ENCODE measurements at places on chromosomes 2 and 18.

DNA sequence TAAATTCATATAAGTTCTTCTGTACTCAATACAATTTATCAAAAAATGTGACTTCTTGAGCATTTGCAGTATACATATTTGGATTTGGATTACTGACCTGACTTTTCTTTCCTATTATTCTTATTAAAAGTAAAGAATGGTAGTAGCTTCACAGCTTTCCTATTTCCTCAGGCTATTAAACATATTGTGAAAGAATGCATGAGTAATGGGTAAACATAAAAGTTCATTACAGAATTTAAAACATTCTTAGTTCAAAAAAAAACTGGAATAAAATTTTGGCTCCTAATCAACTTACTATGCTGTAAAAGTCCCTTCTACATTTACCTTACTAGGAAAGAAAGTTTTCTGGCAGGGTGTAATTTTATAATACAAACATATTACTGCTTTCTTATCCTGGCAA lies 27.3 kb upstream of the C2orf66 start:
- no peak for DNase-seq

GRCh38 chr2:26850000-26850431 lies 2.1 kb downstream of the DPYSL5 start:
- no peak for DNase-seq

DNA sequence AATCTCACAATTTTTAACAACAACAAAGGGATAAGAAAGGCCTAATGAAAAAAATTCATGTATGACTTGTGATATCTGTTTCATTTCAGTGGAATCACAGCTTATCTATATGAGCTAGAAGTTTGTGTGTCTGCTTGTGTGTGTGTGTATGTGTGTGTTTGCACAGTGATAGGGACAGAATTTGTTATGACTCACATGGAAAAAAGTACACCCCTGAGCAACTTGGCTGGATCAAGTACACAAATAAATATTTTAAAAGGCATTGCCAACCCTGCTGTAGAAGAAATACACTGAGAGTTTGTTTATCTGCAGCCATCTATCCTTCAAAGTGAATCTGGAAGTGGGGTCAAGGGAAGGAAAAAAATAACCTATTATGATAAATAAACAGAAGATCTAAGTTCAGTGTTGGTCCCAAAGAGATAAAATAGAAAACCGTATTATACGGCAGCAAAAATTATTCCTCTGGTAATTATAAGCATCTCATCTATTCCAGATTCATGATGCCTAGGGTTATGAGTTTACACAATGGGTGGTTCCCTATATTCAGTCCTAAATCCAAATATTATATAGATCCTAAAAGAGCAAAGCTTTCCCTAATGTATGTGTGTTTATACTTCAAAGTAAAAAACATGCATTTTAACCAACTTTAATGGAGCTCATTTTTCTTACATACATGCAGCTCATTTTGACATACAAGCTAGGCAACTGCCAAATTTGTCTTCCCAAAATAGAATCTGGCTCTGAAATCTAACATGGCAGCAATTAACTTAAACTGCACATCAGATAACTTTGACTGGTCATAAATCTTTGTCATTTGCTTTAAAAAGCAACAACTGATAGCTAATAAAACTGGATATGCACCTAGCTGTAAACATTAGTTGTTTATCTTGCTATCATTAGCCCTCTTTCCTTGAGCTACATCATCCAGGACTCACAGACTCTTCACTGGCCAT lies 420.6 kb downstream of the IRS1 start:
- no peak for DNase-seq

GRCh38 chr2:158043181-158043948 lies 58.3 kb upstream of the UPP2 start:
- DNase-seq, result no peak

GRCh38 chr2:59947917-59948541 lies 605.4 kb downstream of the BCL11A start:
- DNase-seq, result no peak

DNA sequence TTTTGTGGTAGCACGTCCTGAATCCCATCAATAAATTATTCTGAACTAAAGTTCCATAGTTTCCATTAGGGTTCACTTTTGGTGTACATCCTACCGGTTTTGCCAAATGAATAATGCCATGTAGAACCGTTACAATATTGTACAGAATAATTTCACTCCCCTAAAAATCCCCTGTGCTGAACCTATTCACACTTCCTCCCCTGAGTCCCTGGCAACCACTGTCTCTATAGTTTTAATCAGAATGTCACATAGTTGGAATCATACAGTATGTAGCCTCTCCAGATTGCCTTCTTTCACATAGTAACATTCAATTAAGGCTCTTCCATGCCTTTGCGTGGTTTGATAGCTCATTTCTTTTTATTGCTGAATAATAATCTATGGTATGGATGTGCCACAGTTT lies 9.6 kb upstream of the CASP8 start:
- no peak for DNase-seq

- DNase-seq, result no peak
These were observed 133.0 kb upstream of the CELF4 start for GRCh38 chr18:37698508-37699040.

GRCh38 chr2:54666131-54666633 lies 57.3 kb upstream of the EML6 start:
- DNase-seq, result no peak

DNA sequence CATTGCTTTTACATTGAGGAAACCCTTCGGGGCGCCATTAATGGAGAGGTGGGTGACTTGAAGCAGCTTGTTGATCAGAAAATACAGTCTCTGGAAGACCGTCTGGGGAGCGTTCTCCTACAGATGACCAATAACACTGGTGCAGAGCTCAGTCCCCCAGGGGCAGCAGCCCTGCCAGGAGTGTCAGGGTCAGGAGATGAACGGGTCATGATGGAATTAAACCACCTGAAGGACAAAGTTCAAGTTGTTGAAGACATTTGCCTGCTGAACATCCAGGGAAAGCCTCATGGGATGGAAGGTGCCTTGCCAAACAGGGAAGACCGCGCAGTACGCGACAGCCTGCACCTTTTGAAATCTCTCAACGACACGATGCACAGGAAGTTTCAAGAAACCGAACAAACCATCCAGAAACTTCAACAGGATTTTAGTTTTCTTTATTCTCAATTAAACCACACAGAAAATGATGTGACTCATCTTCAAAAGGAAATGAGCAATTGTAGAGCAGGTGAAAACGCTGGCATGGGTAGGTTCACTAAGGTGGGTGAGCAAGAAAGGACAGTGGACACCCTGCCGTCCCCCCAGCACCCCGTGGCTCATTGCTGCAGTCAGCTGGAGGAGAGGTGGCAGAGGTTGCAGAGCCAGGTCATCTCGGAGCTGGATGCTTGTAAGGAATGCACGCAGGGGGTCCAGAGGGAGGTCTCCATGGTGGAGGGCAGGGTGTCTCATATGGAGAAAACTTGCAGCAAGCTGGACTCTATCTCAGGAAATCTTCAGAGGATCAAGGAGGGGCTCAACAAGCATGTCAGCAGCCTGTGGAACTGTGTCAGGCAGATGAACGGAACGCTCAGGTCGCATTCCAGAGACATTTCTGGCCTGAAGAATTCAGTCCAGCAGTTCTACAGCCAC lies 45.0 kb downstream of the EMILIN2 start:
- peak; percentile 37 for DNase-seq

GRCh38 chr2:64601034-64601754 lies 52.5 kb downstream of the SERTAD2 start:
- DNase-seq, result no peak

- DNase-seq, result no peak
These were observed 39.9 kb downstream of the DNAH6 start for GRCh38 chr2:84556190-84556589.

GRCh38 chr18:27862041-27862682 lies 314.8 kb downstream of the CDH2 start:
- DNase-seq, result no peak

GRCh38 chr2:108288534-108289106 lies at the start of gene SULT1C2:
TSS of gene SULT1C2 (plus strand) at chr2:108288895. CDS start at chr2:108293668, 4,773 bp downstream.
- DNase-seq, result no peak

DNA sequence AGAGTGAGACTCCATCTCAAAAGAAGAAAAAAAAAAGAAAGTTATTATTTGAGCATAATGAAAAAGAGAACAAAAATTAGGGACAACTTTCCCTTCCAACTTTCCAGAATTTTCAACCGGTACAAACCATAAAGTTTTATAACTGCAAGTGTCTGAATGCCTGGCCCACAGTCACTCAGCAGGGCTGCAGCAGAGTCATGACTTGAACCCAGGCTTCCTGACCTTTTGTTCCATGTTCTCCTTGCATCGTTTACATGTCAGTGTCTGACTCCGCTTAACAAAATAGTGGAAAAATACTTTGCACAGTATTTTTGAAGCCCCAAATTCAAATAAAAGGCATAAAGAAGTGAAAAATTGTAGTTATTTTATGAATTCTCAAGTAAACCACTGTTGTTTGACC lies 82.7 kb downstream of the LTBP1 start:
- DNase-seq, result no peak

GRCh38 chr2:17540093-17540812 lies at the start of gene VSNL1:
TSS of gene VSNL1 (plus strand) at chr2:17540696. CDS start at chr2:17592075, 51,379 bp downstream.
- no peak for DNase-seq

DNA sequence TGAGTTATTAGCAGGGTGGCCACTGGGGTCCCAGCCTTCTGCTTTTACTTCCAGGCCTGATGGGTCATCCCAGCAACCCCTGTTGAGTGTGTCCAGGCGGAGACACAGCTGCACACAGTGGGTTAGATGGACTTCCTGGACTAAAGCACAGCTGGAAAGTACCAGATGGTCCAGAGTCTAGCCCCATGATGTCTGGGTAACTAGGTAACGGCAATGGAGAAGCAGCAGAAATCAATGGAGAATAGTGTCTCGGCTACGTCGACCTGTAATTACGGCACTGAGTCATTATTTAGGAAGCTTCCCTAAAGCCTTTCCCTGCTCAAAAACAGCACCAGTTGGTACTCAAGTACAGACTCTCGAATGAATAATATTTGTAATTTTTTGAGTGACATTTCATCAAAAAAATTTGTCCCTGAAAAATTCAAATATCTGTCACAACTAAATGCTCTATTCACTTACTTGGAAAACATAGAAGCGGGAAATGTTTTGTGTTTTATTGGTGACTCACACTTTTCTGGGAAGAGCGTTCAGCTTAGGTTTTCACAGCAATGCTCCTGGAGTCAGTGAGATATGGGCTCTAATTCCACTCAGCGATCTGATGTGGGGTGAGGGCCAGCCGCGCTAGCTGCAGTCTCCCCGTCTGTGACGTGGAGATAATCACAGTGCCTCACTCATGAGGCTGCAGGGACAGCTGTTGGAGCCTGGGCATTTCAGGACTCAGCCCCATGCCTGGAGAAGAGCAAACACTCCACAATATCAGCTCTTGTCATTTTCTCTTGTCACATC lies 16.2 kb upstream of the ARL4C start:
- no peak for DNase-seq

- DNase-seq, result no peak
These were observed 25.5 kb upstream of the MYO3B start for GRCh38 chr2:170152421-170152820.

DNA sequence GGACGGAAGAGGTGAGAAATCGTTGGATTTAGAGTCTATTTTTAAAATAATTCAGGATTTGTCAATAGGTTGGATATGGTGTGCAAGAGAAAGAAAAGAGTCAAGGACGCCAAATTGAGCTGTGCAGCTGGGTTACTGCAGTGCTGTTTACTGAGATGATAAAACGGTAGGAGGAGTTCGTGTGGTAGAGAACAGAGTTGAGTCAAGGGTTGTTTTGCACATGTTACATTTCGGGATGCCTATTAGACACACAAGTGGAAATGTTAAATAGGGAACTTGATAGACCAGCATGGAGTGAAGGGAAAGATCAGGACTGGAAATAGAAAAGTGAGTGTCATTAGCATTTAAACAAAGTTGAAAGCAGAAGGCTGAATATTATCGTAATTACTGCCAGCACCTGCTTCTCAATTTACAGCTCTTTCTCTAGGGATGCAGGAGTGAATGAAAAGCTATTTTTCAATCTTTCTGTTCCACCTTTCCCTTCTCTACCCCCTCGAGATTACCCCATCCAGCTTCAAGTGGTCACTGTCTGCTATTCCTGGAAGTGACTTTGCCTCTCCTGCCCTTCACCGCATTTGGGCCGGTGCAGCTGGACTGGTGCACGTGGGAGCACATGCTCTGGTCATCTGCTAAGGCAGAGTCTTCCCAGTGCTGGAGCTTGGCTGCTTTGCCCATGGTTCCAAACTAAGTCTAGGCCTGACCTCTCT lies 30.3 kb downstream of the GPR75 start:
- DNase-seq, result no peak

- no peak for DNase-seq
These were observed 99.8 kb downstream of the PDE11A start for GRCh38 chr2:177972782-177973181.

GRCh38 chr2:48589170-48589767 lies 28.4 kb upstream of the GTF2A1L start:
- DNase-seq, result no peak

- no peak for DNase-seq
These were observed 304.8 kb upstream of the FSIP2 start for GRCh38 chr2:185433824-185434223.

Data from stimulated activated CD8-positive, alpha-beta memory T cell treated with anti-CD3 and anti-CD28 coated beads, Interleukin-4, amount 100 ng/mL, for 48 hours (primary cell).